Eye (tissue), 1 donor: ENCODE measurements at places on chromosomes 7 and 10.
A peak's percentile ranks its signal among the peaks of the same experiment; 100 is the strongest.

GRCh38 chr10:92688927-92689662, 660 bp upstream of the HHEX start:
- peak; percentile 64 for DNase-seq

GRCh38 chr10:33460505-33461294, 126.2 kb upstream of the NRP1 start:
- no peak for DNase-seq

DNA sequence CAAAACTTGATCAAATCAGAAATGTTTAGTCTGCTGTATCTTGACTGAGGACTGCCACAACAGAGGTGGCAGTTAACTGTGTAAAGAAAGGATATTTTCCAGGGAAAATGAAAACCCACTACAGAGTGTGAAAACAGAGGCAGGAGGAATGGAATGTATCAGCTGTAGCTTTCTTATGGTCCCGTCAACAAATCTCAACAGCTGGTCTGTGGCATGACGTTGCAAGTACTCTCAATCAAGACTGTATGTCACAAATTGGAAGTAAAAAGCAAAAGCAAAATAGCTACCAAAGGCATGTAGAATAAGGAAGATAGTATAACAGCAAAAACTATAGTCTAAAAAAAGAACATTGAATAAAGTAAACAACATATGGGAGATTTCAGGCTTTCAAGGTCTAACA, 123.5 kb downstream of the KMT2C start:
- DNase-seq = peak; percentile 20

DNA sequence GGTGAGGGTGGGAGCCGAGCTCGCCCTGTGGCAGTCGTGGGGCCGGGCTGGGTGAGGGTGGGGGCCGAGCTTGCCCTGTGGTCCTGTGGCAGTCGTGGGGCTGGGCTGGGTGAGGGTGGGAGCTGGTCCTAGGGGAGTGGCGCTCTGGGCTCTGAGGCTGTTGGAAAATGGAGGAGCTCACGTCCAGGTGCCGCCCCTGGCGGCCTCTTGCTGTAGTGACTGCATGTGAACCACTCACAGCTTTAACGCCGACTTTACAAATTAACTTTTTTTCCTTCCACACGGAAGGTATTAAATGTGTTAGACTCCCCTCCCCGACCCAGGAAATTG, 312.6 kb downstream of the WDR37 start:
- no peak for DNase-seq

- DNase-seq = no peak
These were observed 259.2 kb downstream of the CREB5 start for GRCh38 chr7:28671526-28671925.

DNA sequence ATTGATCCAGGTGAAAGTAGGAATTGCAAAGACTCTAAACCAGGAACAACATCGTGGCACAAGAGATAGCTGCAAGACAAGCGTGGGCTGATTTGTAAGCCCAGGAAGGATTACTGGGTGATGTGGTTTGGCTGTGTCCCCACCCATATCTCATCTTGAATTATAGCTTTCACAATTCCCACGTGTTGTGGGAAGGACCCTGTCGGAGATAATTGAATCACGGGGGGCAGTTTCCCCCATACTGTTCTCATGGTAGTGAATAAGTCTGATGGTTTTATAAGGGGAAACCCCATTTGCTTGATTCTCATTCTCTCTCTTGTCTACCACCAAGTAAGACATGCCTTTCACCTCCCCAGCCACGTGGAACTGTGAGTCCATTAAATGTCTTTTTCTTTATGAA, 59.5 kb downstream of the ST8SIA6 start:
- no peak for DNase-seq

GRCh38 chr7:98879198-98879978, 1.1 kb downstream of the TRRAP start:
- peak; percentile 30 for DNase-seq

- no peak for DNase-seq
These were observed 103.3 kb downstream of the TPST1 start for GRCh38 chr7:66308411-66308810.

DNA sequence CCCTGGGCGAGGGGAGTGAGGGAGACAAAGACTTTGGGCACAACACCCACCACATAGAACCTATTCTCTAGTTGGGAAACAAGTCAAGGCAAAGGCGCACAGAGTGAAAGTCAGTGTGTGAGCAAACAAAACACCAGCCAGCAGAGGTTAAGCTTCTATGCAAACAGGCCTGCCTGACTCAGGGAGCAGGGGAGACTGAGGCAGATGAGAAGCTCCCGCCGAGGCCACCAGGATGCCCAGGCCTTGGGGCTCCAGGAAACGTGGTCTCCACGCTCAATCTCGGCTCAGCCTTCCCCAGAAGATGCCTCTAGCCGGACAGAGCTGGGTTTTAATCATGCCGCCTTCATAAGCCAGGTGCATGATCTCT, 74.1 kb upstream of the KCNMA1 start:
- DNase-seq = no peak

GRCh38 chr10:52720018-52720417, 52.6 kb downstream of the MBL2 start:
- DNase-seq = no peak

- DNase-seq = no peak
These were observed 276.5 kb downstream of the PTPRN2 start for GRCh38 chr7:158310924-158311666.

GRCh38 chr7:151195616-151196450, 8.8 kb upstream of the ASB10 start:
- no peak for DNase-seq

DNA sequence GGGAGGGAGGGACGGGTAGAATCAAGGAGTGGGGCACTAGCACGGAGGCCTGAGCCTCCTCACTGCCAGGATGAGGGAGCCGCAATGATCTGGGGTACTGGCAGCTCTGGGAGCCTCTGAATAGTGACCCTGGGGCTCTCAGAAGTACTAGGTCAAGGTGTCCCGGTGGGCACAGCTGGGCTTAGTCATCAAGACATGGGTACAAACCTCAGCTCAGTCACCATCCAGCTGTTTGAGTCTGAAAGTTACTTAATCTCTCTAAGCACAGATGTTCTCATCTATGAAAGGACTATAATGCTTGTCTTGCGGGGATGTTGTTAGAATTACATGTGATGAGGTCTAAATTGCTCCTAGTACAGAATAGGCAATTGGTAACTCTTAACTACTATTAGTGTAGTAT, 276.8 kb downstream of the KCNMA1 start:
- DNase-seq = no peak

DNA sequence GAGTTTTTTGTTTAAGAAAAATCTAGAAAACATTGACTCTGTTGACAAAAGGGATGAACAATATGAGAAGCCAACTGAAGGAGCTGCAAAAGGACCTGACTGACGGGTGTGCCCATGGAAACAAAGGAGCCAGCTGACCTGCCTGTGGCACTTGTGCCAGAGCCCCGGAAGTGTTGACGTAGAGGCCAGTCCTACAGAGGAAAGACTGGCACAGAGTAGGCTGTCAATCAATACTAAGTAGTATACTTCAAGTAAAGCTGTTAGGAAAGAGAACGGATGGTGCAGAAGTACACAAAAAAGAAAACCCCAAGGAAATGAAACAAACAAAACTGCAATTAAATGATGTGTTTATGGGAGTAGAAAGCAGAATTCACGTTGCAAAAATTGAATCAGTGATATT, 19.0 kb upstream of the ABI1 start:
- DNase-seq = no peak

GRCh38 chr7:2814186-2814945, 29.7 kb downstream of the GNA12 start:
- no peak for DNase-seq

GRCh38 chr10:84244651-84245270, at the start of gene RGR:
TSS of gene RGR (plus strand) at chr10:84245053. CDS start at chr10:84245091, 38 bp downstream.
- peak; percentile 95 for DNase-seq

DNA sequence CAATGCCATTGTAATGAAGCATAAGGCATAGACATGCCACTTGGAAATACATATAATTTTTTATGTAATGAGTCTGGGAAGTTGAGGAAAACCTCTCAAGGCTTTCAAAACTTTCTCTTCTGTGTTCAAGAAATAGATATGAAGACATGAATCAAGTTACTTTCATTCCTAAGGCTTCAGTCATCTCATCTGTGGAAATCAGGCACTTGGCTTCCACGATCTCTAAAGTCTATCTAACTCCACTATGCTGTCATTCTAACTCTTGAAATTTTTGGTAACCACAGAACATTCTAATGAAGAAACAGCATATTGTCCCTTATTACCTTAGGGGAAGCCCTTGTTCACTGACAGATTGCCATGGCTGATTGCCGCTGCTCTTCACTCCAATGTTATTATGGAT, 242.6 kb downstream of the CNTNAP2 start:
- DNase-seq = no peak

GRCh38 chr7:30893357-30893756, 18.3 kb upstream of the AQP1 start:
- no peak for DNase-seq

DNA sequence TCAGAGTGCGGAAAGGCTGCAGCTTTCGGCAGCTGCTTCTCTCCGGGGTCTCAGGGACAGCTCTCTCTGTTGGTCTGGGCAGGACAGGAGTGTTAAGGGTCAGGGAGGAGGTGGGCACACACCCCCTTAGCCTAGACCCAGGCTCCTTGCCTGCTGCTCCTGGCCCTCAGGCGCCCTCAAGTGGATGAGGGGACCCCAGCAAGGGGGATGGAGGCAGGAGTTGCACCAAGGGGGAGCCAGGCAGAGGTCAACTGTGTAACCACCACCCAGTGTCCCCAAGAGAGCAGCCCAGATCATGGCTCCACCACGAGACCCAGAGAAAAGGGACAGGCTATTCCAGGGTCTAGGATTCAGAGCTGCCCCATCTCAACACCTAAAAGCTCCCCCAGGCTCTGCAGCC, 26.9 kb downstream of the SPOCK2 start:
- DNase-seq = no peak

GRCh38 chr7:34653787-34654186, 4.2 kb upstream of the NPSR1 start:
- no peak for DNase-seq

- DNase-seq = no peak
These were observed 758.9 kb downstream of the GRM8 start for GRCh38 chr7:126493801-126494200.
